ENCODE measurements at places on chromosomes 2 and 18. TPM values are rescaled to one million over a fixed set of nuclear protein-coding genes. Genes with fewer than 3 reads are reported as not detected.

Gene GKN2
- not detected for total RNA-seq

Gene SP140
- total RNA-seq, result 1.1 TPM

Gene QPCT
- 4.4 TPM for total RNA-seq

Gene CTAGE1
- not detected for total RNA-seq

Gene SERPINB7
- not detected for total RNA-seq

Gene RFTN2
- total RNA-seq, result 13.1 TPM

Gene CPLX4
- total RNA-seq, result not detected

Gene MPP4
- total RNA-seq, result not detected

Gene VAMP8
- total RNA-seq, result not detected

Gene DTNB
- total RNA-seq, result 28.8 TPM

Gene GMCL1
- 23.3 TPM for total RNA-seq

Gene SLC19A3
- total RNA-seq, result 0.51 TPM

Gene MTLN
- total RNA-seq, result 12.6 TPM

Gene DSC2
- total RNA-seq, result 17.9 TPM

Gene OBSL1
- total RNA-seq, result 98.6 TPM

Gene NRBP1
- 107 TPM for total RNA-seq

Gene PKP4
- 78.0 TPM for total RNA-seq

Gene TMEM237
- total RNA-seq, result 7.2 TPM

Gene CXCR2
- total RNA-seq, result not detected

Gene NOSTRIN
- total RNA-seq, result 114 TPM

Gene PCARE
- not detected for total RNA-seq

Gene TTN
- total RNA-seq, result 1.8 TPM

Gene IL1R2
- 8.2 TPM for total RNA-seq

Gene FLACC1
- total RNA-seq, result not detected

Gene ZAP70
- 11.2 TPM for total RNA-seq

Gene DUSP19
- total RNA-seq, result 1.3 TPM

Gene PSD4
- total RNA-seq, result 1.8 TPM

Gene TCF4
- total RNA-seq, result 123 TPM

Gene CCDC102B
- total RNA-seq, result 39.7 TPM

Gene TPO
- total RNA-seq, result not detected

Gene IL36G
- total RNA-seq, result not detected

Gene INHBB
- 0.35 TPM for total RNA-seq

Gene ABCG5
- total RNA-seq, result not detected

Gene ZNF396
- total RNA-seq, result 0.26 TPM

Gene CD28
- total RNA-seq, result 1.5 TPM

Gene GALNT5
- not detected for total RNA-seq

Gene IL1F10
- total RNA-seq, result not detected

Gene TCF7L1
- 0.59 TPM for total RNA-seq

Gene GRHL1
- 0.59 TPM for total RNA-seq

Gene MBP
- 12.1 TPM for total RNA-seq

Gene LHCGR
- 0.48 TPM for total RNA-seq

Gene HOXD8
- total RNA-seq, result 75.6 TPM

Gene COL3A1
- 113 TPM for total RNA-seq

Gene LYG2
- total RNA-seq, result not detected

Gene BBS5
- 23.0 TPM for total RNA-seq

Gene NCKAP5
- total RNA-seq, result not detected

Gene KATNAL2
- 14.3 TPM for total RNA-seq

Gene PPP4R3B
- total RNA-seq, result 29.2 TPM

Gene SLC23A3
- total RNA-seq, result 8.1 TPM

Gene ST8SIA3
- total RNA-seq, result not detected

Gene RAB6C
- not detected for total RNA-seq

Gene SERPINB8
- 2.3 TPM for total RNA-seq

Gene PNPT1
- total RNA-seq, result 52.0 TPM

Gene SGPP2
- 4.2 TPM for total RNA-seq

Gene NXPH2
- total RNA-seq, result not detected

Measured in uterus (tissue), 4 donors.